ENCODE measurements at places on chromosomes 2 and 18.

DNA sequence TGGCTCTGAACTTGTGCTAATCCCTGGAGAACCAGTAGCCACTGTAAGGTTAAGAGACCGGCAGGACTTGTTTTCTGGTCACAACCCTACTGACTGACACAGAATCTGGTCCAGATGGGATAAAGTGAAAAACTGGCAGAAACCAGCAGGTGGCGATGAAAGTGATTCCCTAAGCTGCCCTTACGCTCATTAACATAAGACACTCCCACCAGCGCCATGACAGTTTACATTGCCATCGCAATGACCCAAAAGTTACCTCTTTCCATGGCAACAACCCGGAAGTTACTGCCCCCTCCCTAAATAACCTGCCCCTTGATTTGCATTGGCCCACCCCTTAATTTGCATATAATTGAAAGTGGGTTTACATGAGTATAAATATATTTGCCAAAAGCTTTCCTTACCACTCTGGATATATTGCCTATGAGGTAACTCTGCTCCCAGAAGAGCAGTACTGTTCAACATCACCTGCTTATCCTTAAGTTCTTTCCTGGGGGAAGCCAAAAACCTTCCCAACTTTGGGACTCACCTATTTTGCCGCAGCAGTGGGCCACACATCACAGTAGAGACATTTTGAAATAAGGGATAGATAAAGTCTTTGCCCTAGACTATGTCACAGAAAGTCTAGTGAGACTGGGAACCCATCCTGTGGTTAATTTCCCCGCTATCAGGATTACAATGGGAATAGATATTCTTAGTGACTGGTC, 35.8 kb upstream of the AFF3 start:
- no peak for DNase-seq

DNA sequence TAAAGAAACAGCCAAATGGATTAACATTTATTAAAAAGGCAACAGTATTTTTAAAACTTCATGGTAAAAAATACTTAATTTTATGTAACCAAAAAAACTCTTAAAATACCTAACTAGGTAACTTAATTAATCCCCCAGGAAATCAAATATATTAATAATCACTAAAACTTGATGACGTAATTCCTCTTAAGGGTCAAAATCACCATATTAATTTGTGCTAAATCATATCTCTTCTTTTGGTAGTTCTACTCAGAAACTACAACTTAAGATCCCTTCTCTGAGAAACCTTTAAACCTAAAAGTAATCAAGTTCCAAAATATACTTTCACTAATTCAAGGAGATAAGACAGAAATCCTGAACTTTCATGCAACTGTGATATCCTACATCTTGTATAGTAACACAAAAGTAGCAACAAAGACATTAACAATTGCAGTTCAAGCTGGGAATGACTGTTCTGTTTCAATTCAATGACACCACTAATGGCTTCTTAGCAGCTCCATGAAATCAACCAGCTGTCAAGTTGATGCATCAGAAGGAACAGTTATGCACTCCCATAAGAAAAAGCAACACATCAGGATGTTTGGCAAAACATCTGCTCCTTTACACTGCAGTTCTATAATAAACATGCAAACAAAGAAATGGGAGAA, 4.0 kb downstream of the BAZ2B start:
- no peak for DNase-seq

- DNase-seq: no peak
Observed at GRCh38 chr2:172712251-172712650, 23.4 kb upstream of the RAPGEF4 start.

- no peak for DNase-seq
Observed at GRCh38 chr2:54855434-54855833, 132.0 kb downstream of the EML6 start.

DNA sequence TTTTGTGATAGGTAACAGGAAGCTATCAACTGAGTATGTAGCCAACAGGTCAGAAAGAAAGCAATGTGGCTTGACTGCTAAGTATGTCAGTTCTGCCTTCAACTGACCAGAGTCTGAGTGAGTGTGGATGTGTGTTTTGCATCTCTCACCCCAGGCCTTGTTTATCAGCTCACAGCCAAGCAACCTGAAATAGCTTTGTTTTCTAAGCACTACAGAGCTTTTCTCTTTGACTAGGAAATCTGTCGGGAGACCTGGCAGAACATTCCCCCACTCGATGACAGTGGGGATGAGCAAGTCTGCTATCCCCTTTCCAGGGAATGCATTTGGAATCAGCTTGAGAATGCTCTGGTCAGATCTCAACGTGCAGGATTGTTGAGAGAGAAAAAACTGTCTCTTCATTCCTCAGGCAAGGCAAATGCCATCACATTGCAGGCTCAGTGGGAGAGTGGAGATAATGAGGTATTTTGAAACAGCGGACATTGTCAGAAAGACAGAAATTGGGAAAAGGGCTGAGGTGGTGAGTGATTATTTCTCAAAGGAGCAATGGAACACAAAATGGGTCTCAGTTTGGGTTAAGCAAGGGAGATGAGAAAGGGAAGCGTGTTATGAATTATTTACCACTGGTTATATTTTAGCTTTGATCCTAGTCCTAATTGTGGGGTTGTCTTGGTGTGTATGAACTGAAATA, 233.8 kb upstream of the PIK3C3 start:
- no peak for DNase-seq

- peak; percentile 15 for DNase-seq
Observed at GRCh38 chr2:53787614-53788289, 908 bp downstream of the ERLEC1 start.

- DNase-seq: no peak
Observed at GRCh38 chr2:150076281-150076680, 411.2 kb downstream of the RND3 start.

- DNase-seq: peak; percentile 33
Observed at GRCh38 chr2:222024932-222025880, 273.6 kb downstream of the PAX3 start.

DNA sequence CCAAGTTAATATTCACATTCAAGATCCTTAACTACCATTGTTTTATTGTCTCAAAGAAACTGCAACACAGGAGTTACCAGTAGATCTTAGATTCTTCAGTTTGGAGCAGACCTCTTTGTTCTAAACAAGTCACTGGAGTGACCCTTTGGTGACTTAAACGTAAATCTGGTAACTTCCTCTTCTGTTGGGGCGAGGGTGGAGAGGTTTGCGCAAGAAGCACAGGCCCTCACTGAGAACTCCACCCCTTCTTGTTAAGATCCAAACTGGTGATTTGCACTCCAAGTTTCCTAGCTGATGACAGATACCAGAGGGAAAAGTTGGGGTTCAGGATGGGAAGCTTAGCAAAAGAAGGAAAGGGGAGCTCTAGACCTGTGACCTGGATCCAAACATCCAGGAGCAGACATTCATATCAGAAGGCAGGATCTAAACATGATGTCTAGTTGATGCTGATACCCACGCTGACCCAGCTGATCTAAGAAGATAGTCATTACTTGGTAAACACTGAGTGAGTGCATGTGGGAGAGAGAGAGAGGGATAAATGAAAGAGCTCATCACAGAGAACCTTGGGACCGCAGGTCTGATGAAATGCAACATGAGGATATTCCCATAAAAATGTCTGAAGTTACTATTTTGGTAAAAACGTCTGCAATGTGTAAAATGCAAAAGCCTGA, 256.0 kb downstream of the CDH20 start:
- DNase-seq: no peak

DNA sequence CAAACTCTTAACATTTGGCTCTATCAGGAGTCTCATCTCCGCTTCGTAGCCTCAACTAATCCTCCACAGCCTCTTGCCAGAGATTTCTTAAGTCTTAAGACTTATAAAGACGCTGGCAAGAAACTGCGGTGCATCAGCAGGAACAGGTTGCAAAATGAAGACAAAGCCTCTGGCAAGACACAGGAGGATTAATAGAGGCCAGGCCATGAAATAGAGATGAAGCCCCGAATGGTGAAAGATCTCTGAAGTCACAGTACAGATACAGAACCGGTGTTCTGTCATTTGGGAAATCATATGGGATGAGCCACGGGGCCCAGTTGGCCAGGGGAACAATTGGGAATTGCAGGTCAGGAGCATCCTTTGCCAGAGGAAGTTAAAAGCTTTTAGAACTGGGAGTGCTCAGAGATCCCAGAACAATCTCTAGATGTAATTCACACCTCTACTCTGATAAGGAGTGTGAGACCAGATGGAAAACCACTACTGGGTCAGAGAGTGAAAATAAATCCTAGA, 190.9 kb upstream of the FOSL2 start:
- DNase-seq: no peak

DNA sequence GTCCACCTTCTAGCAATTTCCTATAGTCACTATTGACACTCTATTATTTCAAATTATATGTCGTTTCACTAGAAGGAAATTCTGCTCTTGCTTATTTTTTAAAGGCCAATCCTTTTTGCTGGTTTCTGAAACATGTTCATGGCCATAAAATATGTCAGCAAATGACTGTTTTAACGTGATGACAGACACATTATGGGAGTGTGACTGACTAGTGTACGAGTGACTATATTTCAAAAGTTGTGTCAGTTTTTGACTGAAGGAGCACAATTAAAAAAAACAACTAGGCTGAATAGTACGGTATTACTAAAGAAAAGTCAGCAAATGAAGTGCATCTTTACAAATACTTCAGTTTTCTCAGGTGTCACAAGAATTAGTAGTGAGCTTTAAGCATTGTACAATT, 196.0 kb downstream of the NR4A2 start:
- no peak for DNase-seq

GRCh38 chr2:210147614-210148013, 23.6 kb downstream of the KANSL1L start:
- DNase-seq: no peak

GRCh38 chr2:206343816-206344215, 69.4 kb downstream of the ZDBF2 start:
- no peak for DNase-seq

- DNase-seq: no peak
Observed at GRCh38 chr18:50142441-50143120, 52.4 kb downstream of the MYO5B start.

GRCh38 chr2:73112913-73113854, at the start of gene RAB11FIP5:
Gene RAB11FIP5 (minus strand): TSS chr2:73112948. CDS start chr2:73112777, 171 bp downstream.
- peak; percentile 26 for DNase-seq

DNA sequence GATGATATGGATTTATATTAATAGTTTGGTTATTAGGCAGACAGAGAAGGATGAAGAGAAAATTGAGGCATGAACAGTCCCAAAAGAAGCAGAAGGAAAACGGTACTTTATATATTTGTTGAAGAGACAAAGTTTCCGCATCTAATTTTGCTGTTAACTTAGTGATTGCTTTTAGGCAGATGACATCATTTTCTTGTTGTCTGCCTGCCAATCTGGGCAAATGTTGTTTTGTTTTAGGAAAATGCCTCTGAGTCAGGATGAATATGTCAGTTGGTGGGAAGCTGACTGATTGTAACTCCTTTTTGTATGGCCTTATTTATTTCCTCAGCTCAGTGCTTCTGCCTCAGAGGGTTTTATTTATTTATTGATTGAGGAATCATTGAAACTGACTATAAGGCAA, 52.5 kb upstream of the CAVIN2 start:
- DNase-seq: no peak

GRCh38 chr18:59377613-59378337, 18.7 kb upstream of the LMAN1 start:
- DNase-seq: no peak

GRCh38 chr2:184141866-184142265, 456.5 kb upstream of the ZNF804A start:
- DNase-seq: no peak

- no peak for DNase-seq
Observed at GRCh38 chr2:3355951-3356569, 21.6 kb downstream of the EIPR1 start.

DNA sequence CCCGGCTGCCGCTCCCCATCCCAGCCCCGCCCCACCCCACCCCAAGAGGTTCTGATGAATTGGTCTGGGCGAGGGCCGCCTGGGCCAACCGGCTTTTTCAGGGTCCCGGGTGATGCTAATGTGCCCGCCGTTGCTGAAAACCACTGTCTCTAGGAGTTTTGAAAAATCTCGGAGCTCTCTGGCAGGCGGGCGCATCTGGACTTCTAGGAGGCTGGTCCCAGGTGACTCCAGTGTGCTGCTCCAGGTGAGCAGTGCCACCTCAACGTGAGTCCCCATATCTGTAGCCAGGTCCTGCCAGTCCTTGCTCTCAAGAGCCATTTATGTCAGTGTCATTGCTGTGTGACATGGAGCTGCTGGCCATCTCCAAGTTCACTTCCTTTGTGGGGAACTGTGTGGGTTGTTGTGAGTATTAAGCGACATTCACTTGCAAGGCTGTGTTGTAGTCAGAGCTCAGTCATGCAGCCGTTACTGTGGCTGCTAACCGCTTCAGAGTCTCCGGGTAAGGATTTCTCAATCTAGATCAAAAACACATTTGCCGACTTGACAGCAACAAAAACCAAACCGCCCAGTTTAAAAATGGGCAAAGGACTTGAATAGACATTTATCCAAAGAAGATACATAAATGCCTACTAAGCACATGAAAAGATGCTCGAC, at the start of gene RFX8:
RFX8 (minus strand) TSS at position 382 of the 654 bp plus-strand sequence. CDS start 8,264 bp downstream, outside the sequence.
- DNase-seq: no peak

DNA sequence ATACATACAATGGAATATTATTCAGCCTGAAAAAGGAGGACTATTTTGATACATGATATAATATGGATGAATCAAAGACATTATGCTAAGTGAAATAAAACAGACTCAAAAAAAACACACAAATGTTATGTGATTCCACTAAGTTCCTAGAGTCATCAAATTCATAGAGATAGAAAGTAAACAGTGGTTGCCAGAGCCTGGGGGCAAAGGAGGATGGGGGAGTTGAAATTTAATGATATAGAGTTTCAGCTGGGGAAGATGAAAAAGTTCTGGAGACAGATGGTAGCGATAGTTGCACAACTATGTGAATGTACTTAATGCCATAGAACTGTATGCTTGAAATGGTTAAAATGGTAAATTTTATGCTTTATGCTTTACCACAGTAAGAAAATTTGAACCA, 119.7 kb downstream of the METTL4 start:
- no peak for DNase-seq

DNA sequence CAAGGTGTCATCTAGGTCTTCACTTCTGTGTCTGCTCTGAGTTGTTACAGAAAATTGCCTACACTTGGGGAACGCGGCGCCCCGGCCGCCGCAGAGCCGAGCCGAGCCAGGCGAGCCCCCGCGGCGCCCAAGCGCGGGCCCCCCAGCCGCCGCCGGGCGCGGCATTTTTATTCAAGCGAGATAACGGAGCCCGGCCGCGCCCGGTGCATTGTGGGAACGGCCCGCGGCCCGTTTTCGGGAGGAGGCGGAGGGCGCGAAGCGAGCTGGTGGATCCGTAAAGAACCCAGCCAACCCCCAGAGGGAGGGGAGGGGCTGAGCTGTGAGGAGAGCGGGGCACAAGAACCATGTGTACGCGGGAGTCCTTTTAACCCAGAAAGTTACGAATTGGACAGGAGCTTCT, 191.8 kb downstream of the FTCDNL1 start:
- DNase-seq: no peak

DNA sequence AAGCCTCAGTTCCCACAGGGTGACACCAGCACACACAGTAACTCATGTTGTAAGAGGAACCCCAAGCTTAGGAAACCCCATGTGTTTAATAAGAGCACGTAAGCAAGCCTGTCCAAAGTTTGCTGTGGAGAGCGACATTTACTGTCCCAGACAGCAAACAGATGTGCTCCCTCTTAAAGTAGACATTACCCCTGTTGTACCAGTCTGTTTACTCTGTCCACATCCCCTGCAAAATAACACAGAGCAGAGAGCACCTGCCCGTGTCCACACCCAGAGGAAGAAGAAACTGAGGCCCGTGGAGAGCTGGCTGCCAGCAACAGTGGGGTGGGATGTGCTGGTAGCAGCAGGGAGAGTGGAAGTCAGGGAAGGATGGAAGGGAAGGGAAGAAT, 243.5 kb downstream of the GBX2 start:
- no peak for DNase-seq
